ENCODE measurements at places on chromosomes 2 and 18. TPM values are rescaled to one million over a fixed set of nuclear protein-coding genes. Genes with fewer than 3 reads are reported as not detected.

The ACMSD gene
- total RNA-seq, result not detected

The RNF125 gene
- total RNA-seq, result 0.33 TPM

The GCG gene
- not detected for total RNA-seq

The CD8B gene
- total RNA-seq, result not detected

The HOXD3 gene
- 2.6 TPM for total RNA-seq

The RAD51AP2 gene
- total RNA-seq, result not detected

The CELF4 gene
- total RNA-seq, result not detected

The DHRS9 gene
- total RNA-seq, result not detected

The SCTR gene
- 1.4 TPM for total RNA-seq

The SERPINB4 gene
- not detected for total RNA-seq

The CD302 gene
- total RNA-seq, result 1.6 TPM

The DPP4 gene
- 42.3 TPM for total RNA-seq

The DES gene
- 30.6 TPM for total RNA-seq

The MYO7B gene
- 0.65 TPM for total RNA-seq
